H1 (cell line): ENCODE measurements at places on chromosomes 16 and 17. TPM values are rescaled to one million over a fixed set of nuclear protein-coding genes. Genes with fewer than 3 reads are reported as not detected.

Gene SCIMP
- total RNA-seq: not detected in 2 replicates

Gene UBALD2
- total RNA-seq: 22.6 and 25.6 TPM in 2 replicates

Gene TNFRSF17
- not detected in 2 replicates for total RNA-seq

Gene FMNL1
- 8.6 and 9.8 TPM in 2 replicates for total RNA-seq

Gene OR1G1
- total RNA-seq: 0.30 TPM in 1 of 2 replicates, not detected in the other

Gene CYGB
- 3.7 and 4.0 TPM in 2 replicates for total RNA-seq

Gene SMIM36
- not detected in 2 replicates for total RNA-seq

Gene C1QL1
- 7.5 and 7.6 TPM in 2 replicates for total RNA-seq

Gene CCL14
- total RNA-seq: not detected in 2 replicates

Gene PLD6
- total RNA-seq: 0.22 TPM in 1 of 2 replicates, not detected in the other

Gene TEX19
- 0.38 and 0.54 TPM in 2 replicates for total RNA-seq

Gene TRAF7
- 148 and 155 TPM in 2 replicates for total RNA-seq

Gene MFAP4
- 3.6 and 3.8 TPM in 2 replicates for total RNA-seq

Gene HOXB2
- total RNA-seq: not detected in 2 replicates

Gene C17orf58
- total RNA-seq: 21.8 and 24.1 TPM in 2 replicates

Gene MT4
- not detected in 2 replicates for total RNA-seq

Gene RNF222
- total RNA-seq: not detected in 2 replicates

Gene OTOP3
- not detected in 2 replicates for total RNA-seq

Gene CCDC92B
- total RNA-seq: 11.9 and 12.1 TPM in 2 replicates

Gene CCDC200
- total RNA-seq: not detected in 2 replicates

Gene IL21R
- 0.34 TPM in 2 replicates for total RNA-seq

Gene LGALS3BP
- 53.8 and 56.1 TPM in 2 replicates for total RNA-seq

Gene COX6A2
- total RNA-seq: not detected in 2 replicates

Gene ARRB2
- 95.6 and 101 TPM in 2 replicates for total RNA-seq

Gene DNAI2
- total RNA-seq: 0.15 TPM in 1 of 2 replicates, not detected in the other

Gene TBC1D3K
- total RNA-seq: not detected in 2 replicates

Gene SLC52A1
- total RNA-seq: 0.61 and 0.63 TPM in 2 replicates

Gene ESRP2
- total RNA-seq: 45.8 and 50.3 TPM in 2 replicates

Gene CFAP119
- total RNA-seq: 5.2 and 6.0 TPM in 2 replicates

Gene COX4I1
- total RNA-seq: 496 and 507 TPM in 2 replicates

Gene ADAP2
- 0.76 and 1.1 TPM in 2 replicates for total RNA-seq

Gene GPR142
- not detected in 2 replicates for total RNA-seq
